ENCODE measurements at places on chromosomes 7 and 10. TPM values are rescaled to one million over a fixed set of nuclear protein-coding genes. Genes with fewer than 3 reads are reported as not detected.

Gene PANK1
- total RNA-seq = 1.4 TPM

Gene FAM25C
- not detected for total RNA-seq

Gene C10orf53
- total RNA-seq = not detected

GRCh38 chr7:56188376-56188775 lies 72.2 kb upstream of the NUPR2 start:
- H3K27me3 ChIP-seq = no peaks in the 10 kb centered on the region
- peaks cover 14% of the 10 kb centered on the region for H3K4me1 ChIP-seq
- no peak overlapping the region for H3K4me3 ChIP-seq
- no peak for DNase-seq

- H3K27ac ChIP-seq = no peak overlapping the region
- peak overlapping the region; percentile 69 for H3K4me3 ChIP-seq
- no peak for DNase-seq
- no peaks in the 10 kb centered on the region for H3K36me3 ChIP-seq
- H3K27me3 ChIP-seq = no peaks in the 10 kb centered on the region
Measured at GRCh38 chr10:102712843-102713538, 1.2 kb downstream of the ARL3 start.

DNA sequence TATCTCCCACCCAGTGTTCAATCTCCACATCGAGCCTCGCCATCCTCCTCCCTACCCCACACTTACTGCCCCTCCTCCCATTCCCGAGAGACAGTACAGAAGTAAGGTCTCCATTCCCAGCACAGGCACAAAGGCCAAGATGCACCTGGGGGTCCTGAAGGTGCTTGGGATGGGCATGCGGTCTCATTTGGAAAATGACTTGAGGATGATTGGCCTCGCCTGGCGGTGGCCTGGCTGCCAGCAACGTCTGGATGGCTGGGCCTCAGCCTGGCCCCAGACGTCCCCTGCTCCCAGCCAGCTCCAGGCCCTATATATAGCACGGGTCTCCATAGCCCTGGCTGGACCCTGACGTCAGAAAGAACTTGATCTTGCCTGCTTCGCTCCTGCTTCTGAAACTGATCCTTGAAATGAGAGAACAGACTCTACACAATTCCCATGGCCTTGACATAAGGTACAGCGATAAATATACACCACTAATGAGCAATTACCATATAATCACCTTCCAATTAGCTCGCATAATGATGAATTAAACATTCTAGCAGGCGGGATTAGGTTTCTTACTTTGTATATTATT lies 11.8 kb downstream of the EMX2 start:
- no peak overlapping the region for H3K27ac ChIP-seq
- DNase-seq = no peak
- no peaks in the 10 kb centered on the region for H3K27me3 ChIP-seq
- no peak overlapping the region for H3K4me3 ChIP-seq
- H3K36me3 ChIP-seq = no peaks in the 10 kb centered on the region
- no peaks in the 10 kb centered on the region for H3K4me1 ChIP-seq

- no peaks in the 10 kb centered on the region for H3K36me3 ChIP-seq
- no peak for DNase-seq
- no peak overlapping the region for H3K27ac ChIP-seq
- no peaks in the 10 kb centered on the region for H3K27me3 ChIP-seq
- no peak overlapping the region for H3K4me3 ChIP-seq
Measured at GRCh38 chr7:121366852-121367431, 29.2 kb downstream of the FAM3C start.
